ENCODE measurements at places on chromosomes 3 and 15.

GRCh38 chr15:64246364-64247189 lies 83.8 kb upstream of the PPIB start:
- DNase-seq, result no peak

DNA sequence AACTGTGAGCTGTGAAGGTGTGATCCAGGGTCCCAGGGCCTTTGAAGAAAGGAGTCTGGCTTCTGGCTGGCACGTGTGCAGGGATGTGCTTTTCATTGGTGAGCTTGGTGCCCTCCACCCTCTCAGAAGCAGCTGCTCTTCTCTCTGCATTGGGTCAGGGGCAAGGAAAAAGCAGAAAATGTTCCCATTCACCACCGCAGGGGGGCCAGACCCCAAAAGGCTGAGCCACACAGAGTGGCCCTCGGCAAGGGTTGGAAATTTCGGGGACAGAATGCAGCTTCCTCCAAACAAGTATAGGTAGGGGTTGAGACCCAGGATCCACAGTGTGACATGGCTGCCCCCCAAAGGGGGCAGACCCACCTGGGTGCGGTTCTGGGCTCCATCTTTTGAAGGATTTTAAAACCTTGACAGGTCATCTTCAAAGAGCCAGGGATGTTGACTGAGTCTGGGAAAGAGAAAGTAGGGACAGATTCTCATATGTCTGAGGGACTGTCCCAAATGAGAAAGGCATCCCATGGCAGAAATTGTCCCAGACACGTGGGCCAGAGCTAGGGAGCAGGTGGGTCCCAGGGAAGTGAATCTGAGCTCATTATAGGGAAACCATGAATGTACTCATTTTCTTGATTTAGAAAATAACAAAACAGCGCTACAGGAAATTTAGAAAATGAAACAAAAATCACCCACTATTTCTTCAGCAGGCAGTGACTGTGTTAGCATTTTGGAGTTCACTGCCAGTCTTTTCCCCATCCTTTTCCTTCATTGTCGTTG lies 2.7 kb downstream of the CSK start:
- no peak for DNase-seq

DNA sequence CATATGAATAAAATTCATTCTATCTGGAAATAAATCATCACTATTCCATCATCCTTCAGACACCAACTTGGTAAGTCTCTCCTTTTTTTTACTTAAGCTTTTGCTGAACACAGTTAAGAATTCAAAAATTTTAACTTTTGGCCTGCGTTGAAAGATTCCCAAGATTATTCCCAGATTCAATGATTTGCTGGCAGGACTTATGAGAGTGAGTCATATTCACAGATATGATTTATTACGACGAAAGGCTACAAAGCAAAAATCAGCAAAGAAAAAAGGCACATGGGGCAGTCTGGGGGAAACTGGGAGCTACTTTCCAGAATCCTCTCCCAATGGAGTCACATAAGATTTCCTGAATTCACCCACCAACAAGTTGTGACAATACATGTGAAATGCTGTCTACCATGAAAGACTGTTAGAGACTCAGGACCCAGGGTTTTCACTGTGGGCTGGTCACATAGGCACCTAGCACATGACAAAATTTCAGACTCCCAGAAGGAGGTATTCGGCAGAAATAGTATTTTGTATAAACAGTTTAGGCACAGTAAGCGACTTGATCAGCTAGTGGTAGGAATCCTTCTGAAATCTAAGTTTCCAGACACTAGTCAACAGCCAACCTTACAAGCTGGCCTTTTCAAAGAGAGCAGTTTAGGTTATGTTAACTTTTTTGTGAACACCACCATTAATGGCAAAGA lies 82.1 kb downstream of the DLG1 start:
- no peak for DNase-seq

DNA sequence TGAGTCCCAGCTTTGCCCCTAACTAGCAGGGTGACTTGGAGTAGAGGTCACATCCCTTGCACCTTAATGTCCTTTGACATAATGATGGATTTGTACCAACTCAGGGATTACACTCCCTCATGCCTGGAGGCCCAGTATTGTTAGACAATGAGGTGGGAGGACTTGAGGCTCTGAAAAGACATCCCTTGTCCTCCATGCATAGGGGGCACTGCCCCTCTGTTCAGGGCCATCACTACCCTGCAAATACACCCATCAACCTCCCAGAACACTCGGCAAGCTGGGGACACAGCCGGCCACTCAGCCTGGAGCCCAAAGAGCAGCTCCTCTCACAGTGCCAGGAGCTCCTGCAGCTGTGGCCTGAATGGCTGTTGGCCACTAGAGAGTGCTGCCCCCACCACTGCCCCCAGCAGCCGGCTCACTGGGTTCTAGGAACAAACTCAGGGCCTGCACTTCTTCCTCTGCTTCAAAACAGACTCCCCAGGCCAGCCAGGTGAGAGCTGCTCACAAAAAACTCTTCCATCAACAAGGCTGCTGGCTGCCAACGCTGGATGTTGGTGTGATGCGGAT lies 90.2 kb downstream of the GABRB3 start:
- no peak for DNase-seq

DNA sequence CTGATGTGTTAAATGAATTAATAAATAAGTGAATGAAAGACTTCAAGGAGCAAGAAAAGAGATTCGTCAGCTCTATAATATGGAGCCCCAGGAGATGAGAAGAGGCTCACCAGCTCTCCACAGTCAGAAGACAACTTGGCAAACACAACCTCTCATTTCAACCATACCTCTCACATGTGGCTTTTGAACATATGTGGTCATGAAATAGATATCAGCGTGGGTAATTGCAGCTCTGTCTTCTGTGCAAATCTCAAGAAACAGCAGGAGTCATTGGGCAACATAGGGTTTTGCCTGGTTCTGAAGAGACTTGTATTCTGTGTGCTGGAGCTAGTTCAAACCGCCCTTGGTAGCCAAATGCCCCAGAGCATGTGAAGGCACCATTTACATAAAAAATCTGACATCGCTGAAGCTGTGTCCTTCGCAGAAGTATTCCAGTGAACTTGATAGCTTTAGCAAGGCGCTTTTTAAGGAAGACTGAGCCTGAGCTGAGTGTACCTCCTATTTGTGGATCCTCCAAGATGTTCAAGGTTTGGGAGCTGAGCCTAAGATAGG lies 8.4 kb downstream of the CX3CR1 start:
- no peak for DNase-seq

DNA sequence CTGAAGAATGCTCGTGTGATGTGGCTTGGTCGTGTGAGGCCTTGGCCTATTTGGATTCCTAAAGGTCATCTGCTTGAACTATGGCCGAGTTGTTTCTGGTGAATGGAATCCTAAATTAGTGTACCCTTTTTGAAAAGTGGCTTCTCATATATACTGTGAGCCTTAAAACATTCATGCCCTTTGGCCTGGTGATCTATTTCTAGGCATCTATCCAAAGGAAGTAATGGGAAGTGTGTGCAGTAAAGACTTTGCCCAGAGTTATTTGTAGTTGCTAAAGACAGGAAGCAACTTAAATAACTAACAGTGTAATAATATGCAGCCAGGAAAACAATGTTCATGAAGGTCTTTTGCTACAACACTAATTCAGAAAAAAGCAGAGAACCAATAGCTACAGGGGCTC lies 3.0 kb downstream of the DGKG start:
- no peak for DNase-seq

GRCh38 chr15:32908872-32909271 lies 191.1 kb downstream of the GREM1 start:
- DNase-seq, result no peak
